SIG-M5 (cell line): ENCODE measurements at places on chromosomes 5 and 9.

DNA sequence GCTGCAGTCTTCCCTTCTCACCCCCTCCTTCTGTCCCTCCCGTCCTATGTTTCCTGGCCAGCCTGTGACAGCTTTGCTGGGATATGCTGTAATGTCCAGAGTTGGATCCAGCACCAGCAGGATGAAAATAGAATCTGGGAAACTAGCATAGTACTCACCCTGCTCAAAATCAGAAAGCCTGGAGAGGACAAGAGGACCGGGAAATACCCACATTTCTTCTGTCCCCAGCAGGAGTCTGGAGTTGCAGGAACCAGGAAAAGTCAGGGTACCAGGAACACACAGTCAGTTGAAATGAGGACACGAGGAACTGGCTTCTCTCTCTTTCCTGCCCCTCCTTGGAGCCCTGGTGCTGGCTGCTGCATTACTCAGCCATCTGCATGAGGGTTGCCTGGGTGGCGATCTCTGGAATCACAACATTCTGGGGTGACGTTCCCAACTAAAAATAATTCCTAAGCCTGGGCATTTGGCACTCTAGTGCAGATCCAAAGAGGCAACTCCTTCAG lies 59.6 kb upstream of the NFIL3 start:
- DNase-seq: no peak

DNA sequence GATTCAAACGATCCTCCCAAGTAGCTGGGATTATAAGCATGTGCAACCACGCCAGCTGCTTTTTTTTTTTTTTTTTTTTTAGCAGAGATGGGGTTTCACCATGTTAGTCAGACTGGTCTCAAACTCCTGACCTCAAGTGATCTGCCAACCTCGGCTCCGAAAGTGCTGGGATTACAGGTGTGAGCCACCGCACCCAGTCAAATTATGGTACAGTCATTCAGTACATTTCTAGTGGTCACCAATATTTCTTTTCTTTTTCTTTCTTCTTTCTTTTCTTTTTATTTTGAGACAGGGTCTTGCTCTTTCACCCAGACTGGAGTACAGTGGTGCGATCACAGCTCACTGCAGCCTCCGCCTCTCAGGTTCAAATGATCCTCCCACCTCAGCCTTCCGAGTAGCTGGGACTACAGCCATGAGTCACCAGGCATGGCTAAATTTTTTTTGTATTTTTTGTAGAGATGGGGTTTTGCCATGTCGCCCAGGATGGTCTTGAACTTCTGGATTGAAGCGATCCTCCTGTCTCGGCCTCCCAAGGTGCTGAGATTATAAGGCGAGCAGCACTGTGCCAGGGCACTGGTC lies 25.4 kb upstream of the DCP2 start:
- DNase-seq: no peak

- no peak for DNase-seq
Observed at GRCh38 chr5:131246504-131246903, 17.3 kb upstream of the CDC42SE2 start.

GRCh38 chr9:70491426-70492318 lies 77.2 kb upstream of the KLF9 start:
- DNase-seq: no peak

DNA sequence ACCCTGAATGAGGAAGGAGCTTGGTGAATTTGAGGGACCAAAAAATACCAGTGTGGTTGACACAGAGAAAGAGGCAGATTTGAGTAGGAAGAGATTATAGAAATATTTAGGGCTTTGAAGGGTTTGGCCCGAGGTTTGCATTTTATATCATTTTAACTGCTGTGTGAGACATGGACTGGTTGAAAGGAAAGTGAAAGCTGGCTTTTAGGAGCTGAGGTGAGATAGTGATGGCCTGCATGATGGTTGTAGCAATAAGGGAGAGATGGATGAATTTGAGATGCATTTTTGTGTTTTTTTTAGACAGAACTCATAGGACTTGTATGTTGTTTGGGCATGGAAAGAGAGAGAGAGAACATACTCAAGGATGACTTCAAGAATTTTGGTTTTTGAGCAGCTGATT lies 21.7 kb downstream of the FER start:
- no peak for DNase-seq

GRCh38 chr5:77151501-77151900 lies 59.0 kb upstream of the PDE8B start:
- no peak for DNase-seq

DNA sequence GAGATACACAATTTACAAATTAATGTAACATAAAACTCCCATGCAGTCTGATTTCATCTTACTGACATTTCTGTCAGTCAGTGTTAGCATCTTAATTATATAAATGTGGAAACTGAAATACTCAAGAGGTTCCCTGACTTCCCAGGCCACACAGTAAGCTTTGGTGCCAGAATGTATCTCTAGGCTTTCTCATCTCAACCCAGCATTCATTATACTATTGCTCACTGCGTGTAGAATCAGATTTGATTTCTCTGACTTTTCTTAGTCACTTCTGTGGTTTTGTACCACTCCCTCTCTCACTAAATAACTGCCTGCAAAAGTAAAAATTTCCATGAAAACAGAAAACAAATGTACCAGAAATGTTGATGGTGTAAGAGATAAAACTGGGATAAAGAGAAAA lies 31.7 kb upstream of the CDKN2B start:
- DNase-seq: no peak

DNA sequence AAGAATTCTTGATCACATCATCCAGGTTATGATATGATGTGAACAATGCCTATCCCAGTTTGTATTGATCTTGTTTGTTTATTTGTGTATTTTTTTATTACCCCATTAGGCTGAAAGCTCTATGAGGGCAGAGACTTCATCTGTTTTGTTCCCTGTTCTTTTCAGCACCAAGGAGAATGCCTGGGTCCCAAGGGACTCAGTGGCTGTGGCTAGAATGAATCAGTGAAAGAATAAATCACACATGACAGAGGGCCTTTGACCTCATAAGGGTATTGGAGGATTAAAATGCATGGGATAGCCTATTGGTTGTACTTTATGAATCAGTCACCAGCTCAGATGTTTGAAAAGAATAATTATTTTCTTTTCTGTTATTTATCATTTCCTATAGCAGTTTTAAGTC lies 292.2 kb downstream of the GAS1 start:
- no peak for DNase-seq

DNA sequence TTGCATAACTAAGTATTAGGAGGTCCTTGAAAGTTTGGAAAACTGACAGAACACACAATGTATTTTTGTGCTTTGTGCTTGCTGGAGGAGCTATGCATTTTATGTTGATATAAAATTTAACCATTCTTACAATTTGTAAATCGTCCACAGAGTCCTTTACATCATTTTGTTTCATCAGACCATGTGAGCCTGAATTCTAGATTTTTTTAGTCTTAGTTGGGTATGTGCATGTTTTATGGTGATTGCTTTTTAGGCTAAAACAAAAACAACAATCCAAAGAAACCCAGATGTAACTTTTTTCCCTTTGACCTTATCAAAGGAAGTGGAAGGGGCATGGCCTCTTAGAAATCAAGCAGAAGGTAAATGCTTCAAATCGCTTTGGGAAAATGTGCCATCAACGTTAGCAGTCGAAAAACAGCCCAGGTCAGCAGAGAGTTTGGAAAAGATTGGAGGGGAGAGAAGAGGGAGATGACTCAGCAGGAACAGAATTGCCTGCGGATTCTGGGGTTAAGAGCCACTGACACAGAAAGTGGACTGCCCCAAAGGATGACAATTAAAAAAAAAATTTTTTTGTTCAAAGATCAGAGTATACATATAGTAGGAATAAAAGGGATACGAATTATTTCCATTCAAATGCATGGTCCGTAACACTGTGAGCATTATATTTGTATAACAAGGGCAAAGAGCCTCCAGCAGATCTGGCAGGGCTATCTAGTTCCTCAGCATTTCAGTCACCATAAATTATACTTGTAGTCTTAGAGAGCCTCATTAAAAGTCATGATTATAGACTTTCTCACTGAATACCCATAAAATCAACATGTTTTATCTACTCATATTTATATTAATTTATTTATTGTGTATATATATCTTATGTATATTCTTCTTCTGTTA lies 253.5 kb upstream of the HAPLN1 start:
- no peak for DNase-seq

- DNase-seq: no peak
Observed at GRCh38 chr5:133372293-133372937, 239.9 kb downstream of the FSTL4 start.

DNA sequence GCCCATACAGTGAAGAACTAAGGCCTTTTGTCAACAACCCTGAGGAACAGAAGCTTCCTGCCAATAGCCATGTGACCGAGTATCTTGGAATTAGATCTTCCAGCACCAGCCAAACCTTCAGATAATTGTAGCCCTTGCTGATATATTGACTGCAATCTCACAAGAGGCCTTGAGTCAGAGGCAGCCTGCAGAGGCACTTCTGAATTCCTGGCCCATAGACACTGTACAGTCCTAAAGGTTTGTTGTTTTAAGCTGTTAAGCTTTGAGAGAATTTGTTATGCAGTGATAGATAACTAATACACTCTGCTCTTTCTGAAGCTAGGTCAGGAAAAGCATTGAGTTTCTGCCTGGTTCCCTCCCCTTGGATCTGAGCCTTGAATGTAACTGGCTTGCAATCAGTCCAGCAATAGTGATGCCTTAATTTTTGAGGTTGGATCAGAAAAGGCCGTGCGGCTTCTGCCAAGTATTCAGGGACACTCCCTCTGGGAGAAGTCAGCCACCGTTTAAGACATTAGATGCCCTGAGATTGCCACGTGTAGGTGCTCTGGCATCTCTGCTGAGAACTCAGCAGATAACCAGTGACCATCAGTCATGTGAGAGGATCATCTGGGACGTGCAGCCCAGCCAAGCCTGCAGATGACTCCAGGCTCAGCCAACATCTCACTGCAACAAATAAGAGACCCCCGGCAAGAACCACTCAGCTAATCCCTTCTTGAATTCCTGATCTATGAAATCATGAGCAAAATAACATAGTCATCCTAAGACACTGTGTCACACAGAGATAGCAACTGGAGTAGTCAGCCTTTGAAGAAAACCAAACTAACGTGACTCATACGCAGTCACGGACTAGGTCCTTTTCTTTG lies 126.8 kb upstream of the STC2 start:
- DNase-seq: no peak

DNA sequence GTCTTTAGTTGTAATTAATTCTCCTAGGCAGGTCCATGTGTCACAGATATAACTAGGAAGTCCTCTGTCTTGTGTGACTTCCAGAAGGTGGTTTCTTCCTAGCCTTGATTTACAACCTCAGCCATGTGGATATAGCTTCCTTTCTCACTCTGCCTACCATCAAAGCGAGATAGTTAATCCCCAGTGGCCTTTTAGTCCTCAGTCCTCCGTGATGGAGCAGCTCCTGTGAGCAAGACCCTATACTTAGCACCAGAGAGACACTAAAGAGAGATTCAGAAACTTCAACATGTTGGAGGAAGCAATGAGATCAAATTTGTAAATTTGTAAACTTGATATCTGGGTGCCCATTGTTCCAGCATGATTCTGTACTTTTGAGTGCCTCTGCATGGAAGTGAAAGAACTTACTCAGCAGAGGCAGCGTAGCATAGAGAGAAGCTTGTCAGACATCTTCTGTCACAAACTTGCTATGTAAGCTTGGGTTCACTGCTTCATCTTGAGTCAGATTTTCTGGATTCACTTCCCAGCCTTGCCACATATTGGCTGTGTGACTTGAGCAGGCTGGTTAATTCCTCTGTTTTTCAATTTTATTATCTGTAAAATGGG lies 170.2 kb upstream of the NR3C1 start:
- no peak for DNase-seq

- no peak for DNase-seq
Observed at GRCh38 chr5:82513738-82514137, 235.6 kb upstream of the RPS23 start.

DNA sequence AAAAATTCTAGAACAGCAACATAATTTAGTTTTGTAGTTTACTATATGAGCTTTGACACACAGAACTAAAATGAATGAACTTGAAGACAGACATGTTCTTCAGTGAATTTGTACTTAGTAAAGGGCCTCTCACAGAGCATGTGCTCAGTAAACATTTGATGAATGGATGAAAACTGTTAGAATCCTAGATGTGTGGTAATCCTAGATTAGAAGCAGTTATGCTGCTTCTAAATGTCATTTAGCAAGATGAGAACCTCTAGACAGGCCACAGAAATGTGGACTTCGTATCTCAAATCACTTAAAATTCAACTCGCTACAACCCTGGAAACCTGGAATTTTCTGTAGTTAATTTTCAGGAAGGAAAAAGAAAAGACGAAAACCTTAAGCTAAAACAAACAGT lies 8.5 kb downstream of the GOLPH3 start:
- no peak for DNase-seq

- no peak for DNase-seq
Observed at GRCh38 chr5:73438645-73439470, 9.7 kb downstream of the FOXD1 start.

DNA sequence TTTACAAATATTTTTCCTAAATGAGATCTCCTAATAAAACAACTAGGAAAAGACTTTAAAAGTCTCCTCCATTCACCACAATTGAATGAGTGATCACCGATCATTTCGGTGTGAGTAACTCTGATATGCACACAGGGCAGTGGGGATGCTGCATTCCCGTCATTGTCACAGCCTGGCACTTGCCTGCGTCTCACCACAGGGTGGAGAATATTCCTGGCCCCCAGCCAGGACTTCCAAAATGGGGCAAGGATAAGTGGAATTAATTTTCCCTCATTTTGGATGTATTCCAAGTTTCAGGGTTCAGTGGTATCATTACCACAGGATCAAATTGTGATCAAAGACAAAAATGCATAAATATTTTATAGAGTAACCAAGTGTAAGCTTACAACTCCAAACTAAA lies 107.1 kb downstream of the CTNND2 start:
- no peak for DNase-seq
